IMR-90 (cell line): ENCODE measurements at places on chromosomes 3 and 15. TPM values are rescaled to one million over a fixed set of nuclear protein-coding genes. Genes with fewer than 3 reads are reported as not detected.

DNA sequence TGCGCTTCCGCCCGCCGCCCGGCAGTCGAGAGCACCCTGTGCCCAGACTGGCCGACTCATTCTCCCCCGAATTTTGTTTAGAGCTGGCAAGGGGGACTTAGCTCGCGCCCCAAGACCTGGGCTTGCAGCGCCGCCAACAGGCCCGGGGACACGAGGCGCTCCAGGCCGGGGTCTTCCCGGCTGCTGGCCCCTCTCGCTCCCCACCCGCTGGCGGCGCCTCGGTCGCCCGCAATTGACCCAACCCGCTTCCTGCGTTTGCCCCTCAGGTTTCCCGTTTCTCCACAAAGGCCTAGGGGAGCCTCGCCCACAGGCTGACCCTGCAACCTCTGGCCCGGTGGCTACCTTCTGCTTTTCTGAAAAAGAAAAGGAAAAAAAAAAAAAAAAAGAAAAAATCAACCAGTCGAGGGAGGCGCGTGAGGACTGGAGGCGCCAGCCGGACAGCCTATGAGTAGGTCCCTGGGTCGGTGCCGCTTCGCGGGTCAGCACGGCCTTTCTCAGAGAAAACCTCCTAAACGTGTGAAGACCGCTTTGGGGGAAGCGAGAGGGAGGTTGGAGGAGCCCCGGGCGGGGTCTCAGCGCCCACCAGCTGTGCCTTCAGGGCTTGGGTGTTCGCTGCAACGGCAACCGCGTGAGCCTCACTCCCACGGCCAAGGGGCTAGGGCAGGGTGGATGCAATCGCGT is 7.2 kb downstream of the FOXL2 start:
- peaks cover 4% of the 10 kb centered on the region; the same call in 1 of the 2 replicates for H3K4me1 ChIP-seq
- no peaks in the 10 kb centered on the region for H3K36me3 ChIP-seq
- H3K4me3 ChIP-seq = no peak overlapping the region
- no peak for DNase-seq

Gene TERC
- total RNA-seq = 17.8 and 57.0 TPM in 2 replicates

DNA sequence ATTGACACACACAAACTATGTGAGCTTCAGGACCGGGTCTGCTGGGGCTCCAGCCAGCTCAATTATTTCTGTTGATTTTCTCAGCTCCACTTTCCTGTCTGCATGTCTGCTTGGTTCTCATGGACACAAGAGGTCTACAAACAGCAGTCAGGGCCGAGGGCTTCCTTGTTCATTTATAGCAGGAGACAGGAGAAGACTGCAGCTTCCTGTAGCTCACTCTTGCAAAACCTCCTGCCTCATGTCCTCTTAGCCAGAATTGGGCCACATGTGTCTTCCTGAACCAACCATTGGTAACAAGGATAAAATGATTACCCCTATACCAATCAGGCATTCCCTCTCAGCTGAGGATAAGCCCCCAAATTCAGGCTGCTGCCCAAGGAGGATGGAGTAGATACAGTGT is 182.8 kb downstream of the TLE3 start:
- no peak overlapping the region for H3K27ac ChIP-seq
- H3K4me3 ChIP-seq = no peak overlapping the region
- DNase-seq = no peak
- H3K4me1 ChIP-seq = no peaks in the 10 kb centered on the region
- no peaks in the 10 kb centered on the region for H3K36me3 ChIP-seq

DNA sequence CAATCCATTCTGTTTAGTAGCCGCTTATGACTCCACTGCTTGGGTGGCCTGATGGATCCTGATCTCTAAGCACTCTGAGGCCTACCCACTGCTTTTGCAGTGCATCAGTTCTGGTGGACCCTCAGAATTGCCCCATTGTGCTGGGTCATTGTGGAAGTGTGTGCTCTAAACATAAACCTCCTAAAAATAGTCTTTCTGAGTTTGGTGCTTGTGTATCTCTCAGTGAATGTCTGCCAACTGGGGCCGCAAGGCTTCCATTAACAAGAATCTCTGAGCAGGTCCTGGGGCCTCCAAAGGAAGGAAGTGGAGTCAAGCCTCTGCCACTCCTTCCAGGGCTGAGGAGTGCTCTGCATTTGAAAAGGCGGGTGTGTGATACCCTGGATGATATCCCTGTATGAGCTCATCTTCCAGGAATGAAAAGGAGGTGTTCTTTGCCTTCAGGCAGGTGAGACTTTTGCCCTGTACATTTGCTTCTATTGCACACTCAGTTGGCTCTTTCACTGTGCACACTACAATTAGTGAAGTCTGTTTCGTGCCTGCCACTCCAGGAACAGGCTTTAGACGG is 80.0 kb upstream of the CACNA2D3 start:
- no peak overlapping the region for H3K27ac ChIP-seq
- no peak overlapping the region for H3K4me3 ChIP-seq

GRCh38 chr3:161600173-161600572 is 103.6 kb downstream of the OTOL1 start:
- no peak overlapping the region for H3K27ac ChIP-seq
- H3K27me3 ChIP-seq = no peaks in the 10 kb centered on the region
- H3K4me3 ChIP-seq = no peak overlapping the region
- no peaks in the 10 kb centered on the region for H3K4me1 ChIP-seq
- DNase-seq = no peak

DNA sequence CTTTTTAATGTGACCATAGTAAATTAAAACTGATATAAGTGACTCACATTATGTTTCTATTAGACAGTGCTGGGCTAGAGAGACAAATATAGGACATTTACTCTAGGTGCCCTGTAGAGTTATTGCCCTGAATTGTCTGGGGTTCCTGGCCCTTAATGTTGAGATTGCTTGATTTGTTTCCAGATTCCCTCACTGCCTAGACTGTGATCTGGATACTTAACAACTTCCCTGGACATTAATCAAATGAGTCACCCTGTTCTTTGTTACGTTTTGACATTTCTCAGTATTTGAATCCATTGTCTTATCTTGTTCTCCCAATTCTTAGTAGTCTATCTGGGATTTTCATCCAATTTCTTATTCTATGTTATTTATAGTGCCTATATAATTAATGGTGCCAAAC is 65.8 kb downstream of the DTWD1 start:
- H3K36me3 ChIP-seq = no peaks in the 10 kb centered on the region
- no peaks in the 10 kb centered on the region for H3K27me3 ChIP-seq
- H3K4me3 ChIP-seq = no peak overlapping the region

Gene CHRNA3
- not detected in 2 replicates for total RNA-seq

GRCh38 chr3:73669260-73669659 is 44.5 kb upstream of the PDZRN3 start:
- H3K4me1 ChIP-seq = peaks cover 6% of the 10 kb centered on the region
- H3K27ac ChIP-seq = no peak overlapping the region
- peak; percentile 81 for DNase-seq
- H3K4me3 ChIP-seq = no peak overlapping the region
- H3K36me3 ChIP-seq = no peaks in the 10 kb centered on the region

DNA sequence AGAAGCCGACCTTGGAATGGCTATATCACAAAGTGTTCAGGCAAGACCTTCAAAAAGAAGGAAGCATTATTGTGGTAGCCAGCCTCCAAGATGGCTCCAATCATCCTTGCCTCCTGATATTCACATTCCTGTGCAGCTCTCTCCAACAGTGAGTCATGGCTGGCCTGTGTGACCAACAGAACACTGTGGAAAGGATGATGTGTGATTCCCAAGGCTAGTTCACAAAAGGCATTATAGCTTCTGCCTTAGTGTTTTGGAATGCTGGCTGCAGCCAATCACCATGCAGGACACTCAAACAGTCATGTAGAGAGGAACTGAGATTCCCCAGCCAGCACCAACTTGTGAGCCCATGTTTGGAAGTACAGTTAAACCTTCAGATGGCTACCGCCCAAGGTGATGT is 102.6 kb downstream of the EFL1 start:
- H3K4me1 ChIP-seq = no peaks in the 10 kb centered on the region; the same call in 1 of the 2 replicates
- H3K27ac ChIP-seq = peak overlapping the region; percentile 51; the same call in 1 of the 2 replicates
- H3K27me3 ChIP-seq = no peaks in the 10 kb centered on the region
- DNase-seq = peak; percentile 100

GRCh38 chr3:105866656-105867653 is 1.9 kb downstream of the CBLB start:
- no peak overlapping the region for H3K27ac ChIP-seq
- peaks cover 2% of the 10 kb centered on the region; the same call in 1 of the 2 replicates for H3K36me3 ChIP-seq
- peak; percentile 40 for DNase-seq
- no peaks in the 10 kb centered on the region for H3K27me3 ChIP-seq
- H3K4me1 ChIP-seq = peaks cover 2% of the 10 kb centered on the region; the same call in 1 of the 2 replicates
- peak overlapping the region; percentile 78 for H3K4me3 ChIP-seq

- peak overlapping the region; percentile 30; the same call in 1 of the 2 replicates for H3K27ac ChIP-seq
- H3K4me1 ChIP-seq = peaks cover 18% of the 10 kb centered on the region
- no peaks in the 10 kb centered on the region for H3K36me3 ChIP-seq
- H3K27me3 ChIP-seq = no peaks in the 10 kb centered on the region
- DNase-seq = peak; percentile 92
Observed at GRCh38 chr3:190053919-190054672, 66.6 kb downstream of the P3H2 start.

DNA sequence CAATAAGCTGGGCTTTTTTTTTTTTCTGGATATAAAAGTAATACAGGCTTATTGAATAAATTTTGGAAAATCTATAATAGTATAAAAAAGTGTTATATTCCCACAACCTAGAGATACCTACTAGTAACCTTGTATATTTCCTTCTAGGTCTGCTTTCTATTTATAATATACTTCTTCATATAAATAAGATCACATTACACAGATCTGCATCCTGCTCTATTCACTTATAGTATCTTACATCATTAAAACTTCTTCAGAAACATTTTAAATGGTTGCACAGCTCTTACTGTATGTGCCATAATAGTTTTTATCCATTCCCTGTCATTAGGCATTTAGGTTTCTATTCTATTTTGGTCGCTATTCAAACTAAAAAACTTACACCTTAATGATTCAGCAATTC is 87.0 kb upstream of the TTBK2 start:
- H3K27me3 ChIP-seq = no peaks in the 10 kb centered on the region
- H3K4me3 ChIP-seq = no peak overlapping the region
- H3K36me3 ChIP-seq = peaks cover 33% of the 10 kb centered on the region

GRCh38 chr3:55364421-55364820 is 122.7 kb downstream of the WNT5A start:
- peaks cover 7% of the 10 kb centered on the region for H3K4me1 ChIP-seq
- DNase-seq = no peak
- no peaks in the 10 kb centered on the region for H3K27me3 ChIP-seq
- H3K27ac ChIP-seq = no peak overlapping the region

GRCh38 chr3:148856384-148856783 is 8.7 kb upstream of the CPA3 start:
- H3K27me3 ChIP-seq = peaks cover 5% of the 10 kb centered on the region
- no peak overlapping the region for H3K4me3 ChIP-seq
- H3K36me3 ChIP-seq = no peaks in the 10 kb centered on the region

DNA sequence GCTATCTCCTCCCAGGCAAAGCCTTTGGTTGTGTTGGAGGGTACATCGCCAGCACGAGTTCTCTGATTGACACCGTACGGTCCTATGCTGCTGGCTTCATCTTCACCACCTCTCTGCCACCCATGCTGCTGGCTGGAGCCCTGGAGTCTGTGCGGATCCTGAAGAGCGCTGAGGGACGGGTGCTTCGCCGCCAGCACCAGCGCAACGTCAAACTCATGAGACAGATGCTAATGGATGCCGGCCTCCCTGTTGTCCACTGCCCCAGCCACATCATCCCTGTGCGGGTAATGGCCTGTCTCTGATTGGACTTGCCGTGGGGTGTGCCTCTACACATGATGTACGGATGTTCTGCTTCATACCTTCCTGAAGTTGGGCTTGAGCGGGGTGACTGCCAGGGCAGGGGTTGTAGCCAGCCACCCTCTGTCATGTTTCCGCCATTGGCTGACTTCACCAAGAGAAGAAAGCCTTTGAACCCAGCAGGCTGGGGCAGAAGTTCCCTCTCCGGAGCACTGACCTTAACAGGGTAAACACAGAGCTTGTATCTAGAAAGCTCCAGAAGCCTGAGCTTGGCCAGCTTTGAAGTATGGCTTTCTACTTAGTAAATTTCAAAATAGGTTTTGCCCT is 13.4 kb downstream of the ALAS1 start:
- H3K4me1 ChIP-seq = peaks cover 3% of the 10 kb centered on the region
- H3K27ac ChIP-seq = no peak overlapping the region
- H3K27me3 ChIP-seq = no peaks in the 10 kb centered on the region
- no peak for DNase-seq
- peaks cover 71% of the 10 kb centered on the region for H3K36me3 ChIP-seq
- no peak overlapping the region for H3K4me3 ChIP-seq

DNA sequence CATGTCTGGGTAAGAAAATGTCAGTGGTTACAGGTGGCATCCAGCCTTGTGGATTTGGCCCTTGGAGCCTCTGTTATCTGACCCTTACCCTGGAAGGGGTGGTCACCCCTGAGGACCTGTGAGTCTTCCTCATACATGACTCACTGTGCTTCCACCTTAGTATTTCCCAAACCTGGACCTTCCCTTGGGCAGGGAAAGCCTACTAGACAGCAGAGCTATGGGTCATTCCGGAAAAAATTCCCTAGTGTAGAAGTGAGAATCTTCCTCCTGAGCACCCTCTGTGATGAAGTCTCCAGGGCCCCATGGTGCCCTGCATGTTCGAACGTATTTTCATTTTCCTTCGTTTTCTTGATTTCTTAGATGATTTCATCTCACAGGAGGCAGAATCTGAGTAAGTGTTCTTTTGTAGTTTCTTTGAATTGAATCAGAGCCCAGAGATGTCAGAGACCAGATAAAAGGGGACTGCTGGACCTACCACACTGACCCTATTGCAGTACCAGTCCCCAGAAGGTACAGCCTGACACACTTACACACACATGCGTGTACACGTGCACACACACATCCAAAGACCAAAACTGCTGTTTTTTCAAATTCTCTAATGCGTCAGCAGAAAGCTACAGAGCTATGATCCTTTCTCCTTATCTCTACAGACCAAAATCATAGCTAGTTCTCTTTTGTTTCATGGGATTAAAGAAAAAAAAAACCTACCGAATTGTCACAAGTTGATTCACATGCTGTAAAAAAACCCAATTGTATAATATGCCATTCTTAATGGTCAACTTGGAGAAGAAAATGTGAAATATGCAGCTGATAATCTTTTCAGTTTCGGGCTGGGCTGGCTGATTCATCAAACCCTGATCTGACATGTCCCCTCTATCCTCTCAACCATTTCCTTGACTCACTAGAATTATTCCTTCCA is 50.5 kb upstream of the ARHGEF3 start:
- 0 out of 2 replicates have a peak, but pooled peaks cover 2% of the 10 kb centered on the region for H3K27me3 ChIP-seq
- no peak overlapping the region for H3K4me3 ChIP-seq
- H3K27ac ChIP-seq = no peak overlapping the region
- H3K36me3 ChIP-seq = no peaks in the 10 kb centered on the region

DNA sequence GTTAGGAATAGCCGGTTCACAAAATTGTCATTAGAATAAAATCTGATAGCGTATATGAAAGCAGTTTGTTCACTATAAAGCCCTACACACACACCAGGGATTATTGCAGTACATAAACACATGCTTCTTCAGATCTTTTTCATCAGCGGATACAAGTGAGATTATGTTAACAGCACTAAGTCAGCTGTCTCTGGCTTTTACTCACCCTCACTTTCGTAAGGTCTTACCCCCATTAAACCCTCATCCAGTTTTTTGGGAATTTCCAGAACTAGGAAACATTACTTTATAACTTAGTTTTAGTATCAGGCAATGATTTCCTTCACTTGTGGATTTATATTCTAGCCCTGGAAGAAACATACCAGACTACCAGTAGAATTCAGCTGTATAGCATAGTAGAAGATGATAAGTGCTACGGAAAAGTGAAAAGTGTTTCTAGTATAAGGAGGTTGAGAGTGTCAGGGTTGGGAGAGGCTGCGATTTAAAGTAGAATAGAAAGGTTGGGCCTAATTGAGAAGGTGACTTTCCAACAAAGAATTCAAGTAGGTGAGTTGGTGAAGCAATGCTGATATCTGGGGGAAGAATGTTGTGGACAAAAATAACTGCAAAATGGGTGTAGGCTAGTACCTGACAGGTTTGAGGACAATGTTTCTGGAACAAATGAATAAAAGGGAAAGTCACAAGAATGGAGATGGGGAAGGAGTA is 22.7 kb downstream of the TMEM207 start:
- no peaks in the 10 kb centered on the region for H3K27me3 ChIP-seq
- no peak overlapping the region for H3K4me3 ChIP-seq
- no peak for DNase-seq
- H3K4me1 ChIP-seq = no peaks in the 10 kb centered on the region

Gene CALML4
- total RNA-seq = 0.36 and 0.56 TPM in 2 replicates
